ENCODE measurements at places on chromosomes 13 and 19. TPM values are rescaled to one million over a fixed set of nuclear protein-coding genes. Genes with fewer than 3 reads are reported as not detected.

The LILRB1 gene
- 0.10 TPM for total RNA-seq

The SCN1B gene
- 4.7 TPM for total RNA-seq

The ERCC2 gene
- 51.5 TPM for total RNA-seq

The RASL11A gene
- 2.1 TPM for total RNA-seq

The ZNF222 gene
- total RNA-seq: 3.2 TPM
